ENCODE measurements at places on chromosomes 1 and 21.

GRCh38 chr1:87299661-87300060 lies 29.0 kb upstream of the LMO4 start:
- no peak for DNase-seq

DNA sequence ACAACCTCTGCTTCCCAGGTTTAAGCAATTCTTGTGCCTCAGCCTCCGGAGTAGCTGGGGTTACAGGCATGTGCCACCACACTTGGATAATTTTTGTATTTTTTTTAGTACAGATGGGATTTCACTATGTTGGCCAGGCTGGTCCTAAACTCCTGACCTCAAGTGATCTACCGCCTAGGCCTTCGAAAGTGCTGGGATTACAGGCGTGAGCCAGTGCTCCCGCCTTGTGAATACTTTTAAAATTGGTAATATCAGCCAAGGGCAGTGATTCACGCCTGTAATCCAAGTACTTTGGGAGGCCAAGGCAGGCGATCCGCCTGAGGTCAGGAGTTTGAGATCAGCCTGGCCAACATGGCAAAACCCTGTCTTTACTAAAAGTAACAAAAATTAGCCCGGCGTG lies 33.7 kb downstream of the ZYG11B start:
- no peak for DNase-seq

GRCh38 chr1:114216431-114217173 lies 62.9 kb upstream of the SYT6 start:
- DNase-seq, result no peak

- DNase-seq, result no peak
Observed at GRCh38 chr1:75338616-75339483, 204.7 kb downstream of the LHX8 start.

DNA sequence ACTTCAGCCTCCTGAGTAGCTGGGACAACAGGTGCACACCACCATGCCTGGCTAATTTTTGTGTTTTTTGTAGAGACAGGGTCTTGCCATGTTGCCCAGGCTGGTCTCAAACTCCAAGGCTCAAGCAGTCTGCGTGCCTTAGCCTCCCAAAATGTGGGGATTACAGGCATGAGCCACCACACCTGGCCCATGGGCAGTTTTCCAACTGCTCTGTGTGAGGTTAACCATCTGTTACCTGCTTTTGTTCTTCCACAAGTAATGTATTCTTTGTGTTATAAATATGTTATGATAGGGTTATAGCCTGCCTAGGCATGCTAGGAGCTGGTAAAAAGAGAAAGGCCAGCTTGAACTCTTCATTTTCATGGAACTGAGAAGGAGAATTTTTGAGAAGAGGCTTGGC lies 30.7 kb downstream of the TUFT1 start:
- no peak for DNase-seq

- no peak for DNase-seq
Observed at GRCh38 chr1:167643441-167643840, 13.4 kb downstream of the RCSD1 start.

GRCh38 chr1:53643881-53644390 lies 95.0 kb downstream of the GLIS1 start:
- no peak for DNase-seq

DNA sequence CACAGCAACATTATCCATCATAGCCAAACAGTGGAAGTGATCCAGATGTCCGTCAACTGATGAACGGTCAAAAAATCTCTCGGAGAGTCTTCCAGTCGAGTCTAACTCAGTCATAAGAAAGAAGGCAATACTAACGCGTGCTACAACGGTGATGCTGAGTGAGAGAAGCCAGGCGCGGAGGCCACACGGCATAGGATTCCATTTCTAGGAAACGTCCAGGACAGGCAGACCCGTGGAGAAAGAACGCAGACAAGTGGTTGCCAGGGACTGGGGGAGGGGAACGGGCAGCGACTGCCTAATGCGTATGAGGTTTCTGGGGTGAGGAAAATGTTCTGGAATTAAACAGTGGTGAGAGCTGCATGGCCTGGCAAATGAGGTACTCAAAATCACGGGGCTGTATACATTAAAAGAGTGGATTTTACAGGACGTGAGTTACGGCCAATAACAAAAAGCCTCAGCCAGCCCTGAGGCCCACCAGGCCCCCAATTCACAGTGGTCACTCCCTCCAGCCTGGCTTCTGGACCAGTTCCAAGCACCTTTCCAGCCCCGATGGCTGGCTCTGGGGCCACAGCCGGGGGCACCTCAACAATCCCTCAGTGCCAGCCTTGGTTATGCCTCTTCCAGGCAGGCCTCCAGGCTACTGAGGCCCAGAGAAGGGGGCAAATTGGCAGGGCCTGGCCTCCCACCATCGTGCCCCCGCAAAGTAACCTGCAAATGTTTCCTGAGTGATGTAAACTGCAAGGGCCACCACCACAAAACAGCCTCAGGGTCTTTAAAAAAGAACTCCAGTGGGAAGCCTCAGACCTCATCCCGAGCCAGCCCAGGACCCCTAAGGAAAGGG lies 3.4 kb downstream of the WNT9A start:
- DNase-seq, result no peak
